Thymus (tissue), 14 donors: ENCODE measurements at places on chromosomes 3 and 15. TPM values are rescaled to one million over a fixed set of nuclear protein-coding genes. Genes with fewer than 3 reads are reported as not detected.

DUOX2 gene
- 0.05 TPM for total RNA-seq

MUC4 gene
- total RNA-seq: 0.14 TPM

SLC12A1 gene
- total RNA-seq: 0.05 TPM

TICRR gene
- 3.5 TPM for total RNA-seq

ISLR gene
- total RNA-seq: 6.9 TPM

TMEM207 gene
- total RNA-seq: not detected

PDZRN3 gene
- total RNA-seq: 4.3 TPM

SLC27A2 gene
- total RNA-seq: 1.3 TPM

TGM4 gene
- 0.14 TPM for total RNA-seq

PTH1R gene
- 0.80 TPM for total RNA-seq

CYP1A2 gene
- not detected for total RNA-seq

DNA sequence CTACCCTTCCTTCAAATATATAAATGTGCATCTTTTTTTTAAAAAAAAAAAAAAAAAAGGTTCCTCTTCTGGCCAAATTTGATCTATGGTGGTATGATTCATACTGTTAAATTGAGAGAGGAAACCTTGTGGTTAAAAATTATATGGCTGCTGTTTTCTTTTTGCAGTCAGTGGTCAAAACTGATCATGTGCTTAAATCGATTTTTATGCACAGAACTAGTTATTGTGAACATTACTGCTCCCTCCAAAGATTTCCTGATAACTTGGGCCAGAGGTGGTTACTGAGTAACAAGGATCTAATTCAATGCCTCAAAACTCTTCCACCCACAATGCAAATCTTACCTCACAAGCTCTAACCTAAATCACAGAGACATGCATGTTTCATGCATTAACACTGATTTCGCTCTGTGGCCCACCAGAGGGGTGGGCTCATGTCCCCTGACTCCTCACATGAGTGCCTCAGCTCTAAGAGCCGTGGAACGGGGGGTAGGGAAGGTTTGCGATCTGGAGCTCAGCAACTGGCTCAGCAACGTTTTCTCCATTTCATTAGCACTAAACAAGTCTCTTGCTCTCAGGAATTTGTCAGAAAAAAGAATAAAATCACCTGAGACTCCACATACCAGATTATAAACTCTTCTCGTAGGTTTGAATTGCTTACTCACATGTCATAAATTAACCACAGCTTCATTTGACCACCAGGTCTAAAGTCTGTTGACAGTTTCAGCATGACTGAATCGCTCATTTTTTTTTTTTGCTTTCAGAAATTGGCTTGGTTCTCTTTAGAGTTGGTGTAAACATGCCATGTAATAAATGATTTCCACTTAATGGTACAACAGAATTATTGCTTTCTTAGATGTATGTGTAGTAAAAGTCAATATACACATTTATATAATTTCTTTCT lies 280.4 kb downstream of the CD47 start:
- DNase-seq: no peak

- no peak for DNase-seq
These were observed 154.6 kb downstream of the MAGI1 start for GRCh38 chr3:65884071-65884470.

GRCh38 chr3:58132850-58133249 lies 77.9 kb downstream of the DNASE1L3 start:
- DNase-seq: no peak

DNA sequence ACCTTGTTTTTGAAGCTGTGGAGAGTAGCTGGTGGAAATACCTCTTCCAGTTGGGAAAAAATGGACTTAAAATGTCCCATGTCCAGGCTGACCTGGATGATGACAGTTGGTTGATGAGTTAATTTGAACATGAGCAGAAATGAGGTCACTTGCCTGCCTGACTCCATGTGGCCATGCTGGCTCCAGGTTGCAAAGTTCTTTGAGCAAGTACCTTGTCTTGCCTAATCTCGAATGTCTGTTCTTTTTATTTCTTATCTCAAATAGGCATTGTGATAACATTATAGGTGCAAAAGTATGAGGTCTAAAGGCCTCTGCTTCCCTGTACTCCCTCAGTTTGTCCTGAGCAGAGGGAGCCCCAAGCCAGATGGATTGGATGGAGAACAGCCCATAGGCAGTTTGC lies 9.0 kb downstream of the MAPKBP1 start:
- no peak for DNase-seq

GRCh38 chr3:117893638-117894037 lies 1141.0 kb downstream of the IGSF11 start:
- DNase-seq: no peak

- peak; percentile 13 for DNase-seq
These were observed 631 bp downstream of the UBR1 start for GRCh38 chr15:43105077-43105736.

DNA sequence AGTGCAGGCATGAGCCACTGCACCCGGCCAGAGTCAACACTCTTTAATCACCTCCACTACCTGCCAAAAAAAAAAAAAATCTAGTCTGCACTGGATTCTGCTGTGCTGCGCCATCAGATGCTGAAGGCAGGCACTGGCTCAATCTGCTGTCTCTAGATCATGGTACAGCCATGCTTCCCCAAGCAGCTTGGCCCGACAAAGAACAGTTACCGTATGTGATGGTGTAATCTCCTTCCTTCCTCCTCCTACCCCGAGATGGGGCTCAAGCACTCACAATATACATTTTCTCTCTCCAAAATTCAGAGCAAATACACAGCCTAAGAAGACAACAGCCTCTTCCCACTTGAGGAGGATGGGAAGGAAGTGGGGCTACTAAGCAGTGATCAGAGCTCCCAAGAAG lies 45.1 kb downstream of the DAPK2 start:
- no peak for DNase-seq

DNA sequence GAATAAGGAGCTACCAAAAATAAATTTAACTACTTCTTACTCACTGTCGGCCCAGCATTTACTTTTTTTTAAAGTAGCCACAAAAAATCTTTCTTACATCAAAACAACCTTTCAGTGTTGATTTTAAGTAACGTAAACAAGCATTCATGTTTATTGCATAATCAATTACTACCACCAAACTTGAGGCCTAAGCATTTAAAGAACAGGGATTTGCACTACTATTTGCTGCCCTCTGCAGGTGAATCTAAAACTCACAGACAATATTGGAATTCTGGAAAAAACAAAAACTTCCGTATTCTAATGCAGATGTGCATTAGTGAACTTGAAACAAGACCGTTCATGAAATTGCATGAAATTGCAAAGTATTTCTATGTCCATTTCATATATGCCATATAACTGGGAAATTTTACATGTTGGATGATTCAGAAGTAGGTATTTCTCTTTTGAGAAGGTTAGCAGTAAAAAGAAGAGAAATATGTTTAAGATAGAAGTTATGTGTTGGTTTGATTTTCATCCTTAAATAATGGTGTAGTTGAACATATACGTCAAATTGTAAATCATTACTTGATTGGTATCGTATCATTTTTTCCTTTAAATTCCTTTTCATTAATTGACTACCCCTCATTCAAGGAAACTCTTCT lies 55.6 kb downstream of the CGGBP1 start:
- DNase-seq: no peak

DNA sequence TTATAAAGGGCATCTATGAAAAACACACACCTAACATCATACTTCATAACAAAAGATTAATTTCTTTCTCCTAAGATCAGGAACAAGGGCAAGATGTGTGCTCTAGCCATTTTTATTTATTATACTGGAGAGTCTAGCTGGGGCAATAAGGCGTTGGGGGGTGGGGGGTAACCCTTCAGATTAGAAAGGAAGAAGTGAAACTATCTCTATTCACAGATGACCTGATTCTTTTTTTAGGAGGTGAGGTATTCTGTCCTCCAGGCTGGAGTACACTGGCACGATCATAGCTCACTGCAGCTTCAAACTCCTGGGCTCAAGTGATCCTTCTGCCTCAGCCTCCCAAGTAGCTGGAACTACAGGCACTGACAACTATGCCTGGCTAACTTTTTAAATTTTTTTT lies 89.5 kb upstream of the MANF start:
- DNase-seq: no peak

GRCh38 chr15:74535388-74536084 lies 5.5 kb upstream of the ARID3B start:
- DNase-seq: no peak

GRCh38 chr3:102361101-102361500 lies 73.7 kb upstream of the ZPLD1 start:
- DNase-seq: no peak

GRCh38 chr15:96327155-96327741 lies 3.3 kb upstream of the NR2F2 start:
- peak; percentile 27 for DNase-seq

- no peak for DNase-seq
These were observed 866 bp upstream of the CD276 start for GRCh38 chr15:73683257-73683776.

- DNase-seq: no peak
These were observed 8.6 kb downstream of the SPG11 start for GRCh38 chr15:44654858-44655257.

DNA sequence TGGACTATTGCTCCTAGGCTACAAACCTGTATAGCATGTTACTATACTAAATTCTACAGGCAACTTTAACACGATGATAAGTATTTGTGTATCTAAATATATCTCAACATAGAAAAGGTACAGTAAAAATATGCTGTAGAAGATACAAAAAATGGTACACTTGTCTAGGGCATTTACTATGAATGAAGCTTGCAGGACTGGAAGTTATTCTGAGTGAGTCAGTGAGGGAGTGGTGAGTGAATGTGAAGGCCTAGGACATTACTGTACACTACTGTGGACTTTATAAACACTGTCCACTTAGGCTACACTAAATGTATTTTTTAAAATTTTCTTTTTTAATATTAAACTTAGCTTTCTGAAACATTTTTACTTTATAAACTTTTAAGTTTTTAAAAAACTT lies 140.5 kb upstream of the SGO1 start:
- DNase-seq: no peak

GRCh38 chr15:92597548-92597947 lies 58.0 kb downstream of the FAM174B start:
- no peak for DNase-seq

- DNase-seq: no peak
These were observed 32.2 kb downstream of the ADGRG7 start for GRCh38 chr3:100641471-100642032.

GRCh38 chr3:195822131-195822696 lies 10.5 kb upstream of the MUC4 start:
- no peak for DNase-seq

- DNase-seq: no peak
These were observed 7.6 kb downstream of the NSUN3 start for GRCh38 chr3:94070341-94070911.

DNA sequence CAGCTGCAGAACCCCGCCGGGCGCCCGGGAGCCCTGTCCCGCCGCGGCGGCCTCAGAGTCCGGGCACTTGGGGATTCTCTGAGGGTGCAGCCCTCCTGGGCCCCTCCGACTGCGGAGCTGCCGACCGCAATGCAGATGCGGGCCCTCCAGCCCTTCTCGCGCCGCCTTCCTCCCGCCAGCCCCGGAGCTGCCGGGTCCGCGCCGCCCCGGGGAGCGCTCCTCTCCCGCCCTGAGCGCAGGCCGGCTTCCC lies 320 bp upstream of the ACAN start:
- no peak for DNase-seq

- DNase-seq: no peak
These were observed 318.6 kb upstream of the LRRFIP2 start for GRCh38 chr3:37492977-37493471.

DNA sequence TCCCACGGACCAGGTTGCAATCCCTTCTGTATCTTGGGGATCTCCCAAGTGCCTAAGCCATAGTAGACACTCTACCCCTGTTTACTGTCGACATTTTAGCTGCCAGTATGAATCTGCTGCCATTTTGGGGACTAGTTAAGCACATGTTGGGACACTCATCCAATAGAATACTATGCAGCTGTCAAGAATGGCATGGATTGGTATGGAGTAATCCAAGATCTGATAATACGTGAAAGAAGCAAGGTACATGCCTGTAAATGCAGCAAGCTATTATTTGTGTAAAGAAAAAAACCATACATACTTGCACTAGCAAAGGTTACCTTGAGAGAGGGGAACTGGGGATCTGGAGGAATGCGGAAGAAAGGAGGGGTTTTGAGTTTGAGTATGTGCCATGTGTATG lies 129.3 kb downstream of the SMAD6 start:
- no peak for DNase-seq

- DNase-seq: no peak
These were observed 48.9 kb upstream of the MME start for GRCh38 chr3:155031186-155031585.

DNA sequence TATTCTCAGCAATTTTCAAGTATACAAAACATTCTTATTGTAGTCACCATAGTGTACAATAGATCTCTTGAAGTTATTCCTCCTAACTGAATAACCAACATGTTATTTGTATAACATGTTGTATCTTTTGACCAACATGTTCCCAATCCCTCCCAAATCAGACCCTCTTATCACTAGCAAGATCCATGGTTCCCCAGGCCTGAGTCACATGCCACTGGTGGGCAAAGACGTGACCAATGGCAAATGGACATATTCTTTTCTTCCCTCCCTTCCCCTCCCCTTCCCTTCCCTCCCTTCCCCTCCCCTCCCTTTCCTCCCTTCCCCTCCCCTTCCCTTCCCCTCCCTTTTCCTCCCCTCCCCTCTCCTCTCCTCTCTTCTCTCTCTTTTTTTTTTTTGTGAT lies 45.4 kb downstream of the AMOTL2 start:
- DNase-seq: no peak

DNA sequence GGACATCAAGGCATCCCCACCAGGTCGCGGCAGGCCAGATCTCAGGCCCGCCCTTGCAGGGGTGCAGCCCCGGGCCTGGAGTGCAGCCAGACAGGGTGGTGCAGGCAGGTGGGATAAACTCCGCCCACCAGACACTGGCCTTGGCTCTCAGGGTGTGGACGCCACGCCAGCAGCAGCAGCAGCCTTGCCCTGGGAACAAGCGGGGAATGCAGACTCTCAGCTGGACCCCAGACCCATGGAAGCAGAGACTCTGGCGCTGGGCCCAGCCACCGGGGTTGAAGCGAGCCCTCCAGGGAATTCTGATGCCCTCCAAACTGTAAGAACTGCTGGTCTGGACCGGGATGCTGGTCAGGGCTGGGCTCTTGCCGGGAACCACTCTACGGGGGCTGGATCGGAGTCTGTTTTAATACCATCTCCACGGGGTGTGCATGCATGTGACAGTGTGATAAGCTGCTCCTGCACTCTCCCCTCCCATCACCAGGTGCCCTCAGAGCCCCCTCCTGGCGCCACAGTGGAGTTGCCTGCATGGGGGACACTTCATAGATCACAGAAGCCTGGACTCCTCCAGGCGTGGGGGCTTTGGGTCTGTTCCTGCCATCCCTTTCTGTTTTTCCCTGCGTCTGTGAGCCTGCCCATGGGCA lies 142.7 kb downstream of the NSMCE3 start:
- DNase-seq: no peak
